GM23338 (cell line): ENCODE measurements at places on chromosomes 12 and 14. TPM values are rescaled to one million over a fixed set of nuclear protein-coding genes. Genes with fewer than 3 reads are reported as not detected.

DNA sequence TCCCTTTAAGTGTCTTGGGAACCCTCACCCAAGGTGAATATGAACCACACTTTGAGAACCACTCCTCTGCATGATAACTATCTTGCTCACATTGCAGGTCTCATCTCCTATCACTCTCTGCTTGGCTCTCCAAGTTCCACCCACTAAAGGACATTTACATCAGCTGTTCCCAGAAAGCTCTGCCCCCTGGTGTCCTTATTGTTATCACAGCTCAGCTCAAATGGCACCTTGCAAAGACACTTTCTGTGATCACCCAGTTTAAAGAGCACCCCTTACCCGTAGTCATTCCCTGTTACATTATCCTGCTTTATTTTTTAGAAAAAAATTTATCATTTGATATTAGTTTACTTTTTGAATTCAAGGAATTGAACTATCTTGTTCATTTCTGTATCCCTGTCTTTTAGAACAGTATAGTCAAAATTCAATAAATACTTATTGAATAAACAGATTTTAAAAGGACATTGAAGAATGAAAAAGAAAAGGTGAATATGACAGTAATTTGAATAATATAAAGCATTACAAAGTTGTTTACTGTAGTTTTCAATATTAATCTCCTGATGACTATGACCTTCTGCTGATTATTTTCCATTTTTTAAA is 20.5 kb upstream of the GUCY2C start:
- DNase-seq, result peak; percentile 86
- no peaks in the 10 kb centered on the region for H3K36me3 ChIP-seq
- no peak overlapping the region for H3K27ac ChIP-seq
- H3K4me1 ChIP-seq, result peaks cover 38% of the 10 kb centered on the region

DNA sequence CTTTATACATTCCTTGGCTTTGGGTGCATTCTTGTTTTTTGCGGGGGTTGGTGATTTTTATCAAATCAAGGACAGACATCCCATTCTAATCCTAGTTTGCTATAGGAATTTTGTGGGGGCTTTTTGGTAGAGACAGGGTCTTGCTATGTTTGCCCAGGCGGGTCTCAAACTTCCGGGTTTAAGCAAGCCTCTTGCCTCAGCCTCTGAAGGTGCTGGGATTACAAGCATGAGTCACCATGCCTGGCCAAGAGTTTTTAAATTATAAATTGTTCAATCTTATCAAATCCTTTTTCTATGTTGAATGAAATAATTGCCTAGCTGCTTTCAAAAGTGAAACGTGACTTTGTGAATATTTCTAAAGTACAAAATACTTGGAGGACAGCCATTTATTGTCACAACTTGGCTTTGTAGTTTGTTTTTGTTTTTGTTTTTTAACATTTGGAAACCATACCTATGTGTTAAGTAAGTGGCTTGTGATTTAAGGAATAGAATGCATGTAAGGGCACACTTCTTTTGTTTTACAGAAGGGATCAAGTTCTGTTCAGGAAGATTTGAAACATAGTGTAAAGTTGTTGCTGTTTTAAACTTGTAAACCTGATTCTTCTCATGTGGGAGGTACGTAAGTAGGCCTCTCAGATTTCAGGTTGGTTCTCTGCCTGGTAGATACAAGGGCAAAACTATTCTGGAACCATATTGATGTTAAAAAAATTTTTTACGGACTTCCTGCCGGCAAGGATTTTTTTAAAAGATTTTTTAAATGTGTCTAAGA is 13.4 kb downstream of the MARK3 start:
- no peak for DNase-seq
- no peaks in the 10 kb centered on the region for H3K27me3 ChIP-seq
- peaks cover 27% of the 10 kb centered on the region for H3K4me1 ChIP-seq
- H3K27ac ChIP-seq, result 0 out of 2 replicates have a peak overlapping the region, but pooled peaks have one; percentile 9

GRCh38 chr14:61699027-61699426 is 3.7 kb downstream of the HIF1A start:
- H3K27ac ChIP-seq, result no peak overlapping the region
- H3K36me3 ChIP-seq, result no peaks in the 10 kb centered on the region; the same call in 1 of the 2 replicates
- no peaks in the 10 kb centered on the region for H3K27me3 ChIP-seq
- DNase-seq, result no peak
- H3K4me1 ChIP-seq, result peaks cover 72% of the 10 kb centered on the region

Gene CEP170B
- 31.3 and 37.1 TPM in 2 replicates for total RNA-seq

- no peak overlapping the region for H3K4me3 ChIP-seq
- no peaks in the 10 kb centered on the region for H3K4me1 ChIP-seq
- H3K36me3 ChIP-seq, result no peaks in the 10 kb centered on the region
- DNase-seq, result no peak
Measured at GRCh38 chr12:58678753-58679152, 241.6 kb downstream of the LRIG3 start.

Gene LTB4R
- 4.7 and 7.9 TPM in 2 replicates for total RNA-seq

Gene SCARB1
- 49.3 and 62.5 TPM in 2 replicates for total RNA-seq
